ENCODE measurements at places on chromosomes 1 and 21.

GRCh38 chr21:37888659-37889058 is 27.6 kb downstream of the KCNJ6 start:
- no peak for DNase-seq

DNA sequence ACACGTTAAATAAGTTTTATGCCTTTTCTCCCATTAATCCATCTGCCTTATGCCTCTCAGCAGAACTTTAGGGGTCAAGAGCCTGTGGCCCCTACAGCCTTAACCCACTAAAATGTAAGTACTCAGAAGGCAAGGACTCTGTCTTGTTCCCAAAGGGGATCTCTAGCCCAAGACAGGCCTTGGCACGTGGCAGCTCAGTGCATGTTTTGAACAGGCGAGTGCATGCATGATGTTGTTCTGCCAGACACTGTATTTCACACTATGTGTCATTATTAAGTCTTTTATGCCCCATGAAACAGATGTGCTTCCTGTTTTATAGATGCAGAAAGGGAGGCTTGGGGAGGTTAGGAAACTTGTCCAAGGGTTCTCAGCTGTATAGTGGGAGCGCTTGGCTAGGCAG is 102.8 kb downstream of the ETS2 start:
- no peak for DNase-seq

- DNase-seq, result no peak
Observed at GRCh38 chr21:14241297-14241696, 25.3 kb downstream of the RBM11 start.

- DNase-seq, result no peak
Observed at GRCh38 chr1:72366466-72366865, 84.1 kb upstream of the NEGR1 start.

DNA sequence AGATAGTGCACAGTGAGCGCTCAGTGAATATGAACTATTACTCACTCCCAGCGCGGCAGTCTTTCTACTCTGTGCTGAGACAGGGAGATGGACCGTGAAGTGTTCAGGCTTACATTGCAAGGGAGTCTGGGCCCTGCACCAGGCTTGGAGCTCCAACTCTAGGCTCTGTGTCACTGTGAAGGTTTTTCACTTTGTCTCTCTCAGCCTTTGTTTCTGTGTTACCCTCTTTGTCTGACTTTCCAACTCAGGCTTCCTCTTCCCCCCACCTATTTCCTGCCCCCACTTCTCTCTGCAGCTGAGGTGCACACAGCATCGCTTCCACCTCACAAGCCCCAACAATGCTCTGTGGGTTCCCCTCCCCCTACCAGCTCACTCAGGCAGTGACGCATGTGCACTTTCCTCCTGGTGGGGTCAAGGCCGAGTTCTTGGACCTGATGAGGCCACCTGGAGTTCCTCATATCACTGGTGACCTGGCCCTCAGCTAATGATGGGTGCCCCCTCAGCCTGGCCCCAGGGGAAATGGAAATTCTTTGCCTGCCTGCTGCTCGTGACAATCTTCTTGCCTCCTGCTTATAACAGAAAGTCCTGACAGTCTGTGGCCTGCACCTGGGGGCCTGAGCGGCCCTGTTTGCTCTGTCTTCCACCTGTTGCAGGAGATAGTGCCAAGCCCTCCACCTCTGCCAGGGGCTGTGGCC is 1.1 kb upstream of the LCK start:
- DNase-seq, result no peak

- DNase-seq, result no peak
Observed at GRCh38 chr1:16925635-16926490, 4.1 kb downstream of the CROCC start.
